ENCODE measurements at places on chromosomes 4 and X. TPM values are rescaled to one million over a fixed set of nuclear protein-coding genes. Genes with fewer than 3 reads are reported as not detected.

The P2RY10 gene
- total RNA-seq = not detected

The ARAP2 gene
- total RNA-seq = 1.4 TPM

The PROM1 gene
- 2.5 TPM for total RNA-seq

The C4orf50 gene
- not detected for total RNA-seq

- DNase-seq = no peak
- H3K36me3 ChIP-seq = no peaks in the 10 kb centered on the region
- H3K27ac ChIP-seq = no peak overlapping the region
- H3K4me3 ChIP-seq = no peak overlapping the region
- no peaks in the 10 kb centered on the region for H3K4me1 ChIP-seq
These were observed 1293.6 kb upstream of the TENM3 start for GRCh38 chr4:180949424-180950213.

DNA sequence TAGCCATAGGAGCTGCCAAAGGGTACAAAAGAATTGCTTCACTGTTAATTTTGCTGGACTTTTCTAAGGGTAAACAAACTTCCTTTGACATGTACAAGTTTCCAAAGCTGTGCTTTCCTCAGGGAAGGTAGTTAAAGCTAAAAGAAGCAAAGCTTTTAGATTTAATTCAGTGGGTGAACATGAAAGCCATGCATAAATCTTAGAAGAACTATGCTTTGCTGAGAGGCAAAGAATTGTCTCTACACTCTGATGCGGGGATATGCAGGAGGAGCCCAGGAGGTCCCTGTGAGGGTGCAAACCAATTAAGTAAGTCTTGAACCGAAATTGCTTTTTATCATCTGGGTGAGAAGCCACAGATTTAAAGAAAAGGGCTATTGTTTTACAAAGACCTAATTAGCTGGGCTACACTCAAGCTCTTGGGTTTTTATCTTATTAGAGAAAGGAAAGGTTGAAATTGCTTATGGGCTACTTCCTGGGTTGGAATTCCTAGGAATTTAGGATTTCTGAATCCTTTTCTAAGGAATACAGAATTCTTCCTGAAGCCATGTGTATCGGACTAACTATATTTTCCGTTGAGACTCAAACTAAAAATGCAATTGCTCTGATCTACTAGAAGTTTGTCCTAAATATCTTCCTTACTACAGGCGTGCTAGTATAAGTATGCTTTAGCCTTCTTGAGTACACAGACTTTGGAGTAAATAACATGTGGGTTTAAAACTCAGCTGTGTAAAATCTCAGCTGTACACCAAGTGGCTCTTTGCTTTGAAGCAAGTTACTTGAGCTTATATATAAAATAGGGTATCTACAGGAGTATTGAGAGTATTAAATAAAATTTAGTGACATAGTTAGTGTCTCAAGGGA is 188.4 kb upstream of the ANK2 start:
- no peak overlapping the region for H3K4me3 ChIP-seq
- H3K27ac ChIP-seq = no peak overlapping the region
- no peaks in the 10 kb centered on the region for H3K36me3 ChIP-seq
- no peak for DNase-seq
- no peaks in the 10 kb centered on the region for H3K4me1 ChIP-seq

- H3K4me3 ChIP-seq = no peak overlapping the region
- no peak overlapping the region for H3K27ac ChIP-seq
- peak; percentile 16 for DNase-seq
- H3K36me3 ChIP-seq = no peaks in the 10 kb centered on the region
- H3K27me3 ChIP-seq = no peaks in the 10 kb centered on the region
These were observed 187.7 kb upstream of the NUDT10 start for GRCh38 chrX:51144828-51145442.

DNA sequence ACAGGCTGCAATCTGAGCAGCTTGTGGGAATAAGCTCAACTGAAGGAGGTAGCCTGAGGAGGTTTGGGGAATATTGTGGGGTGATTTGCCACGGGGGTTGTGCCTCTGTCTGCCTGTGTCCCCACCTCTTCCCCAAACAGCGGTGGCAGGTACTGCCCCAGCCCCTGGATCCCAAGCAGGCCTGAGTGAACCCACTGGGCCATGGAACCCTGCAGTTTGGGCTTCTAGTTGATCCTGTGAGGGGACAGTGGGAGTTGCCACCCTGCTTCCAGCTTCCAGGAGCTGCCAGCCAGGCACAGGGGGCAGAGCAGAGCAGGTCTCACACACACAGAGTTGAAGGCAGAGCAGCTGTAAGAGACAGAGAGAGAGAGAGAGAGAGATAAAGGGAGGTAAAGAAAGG is 97.4 kb downstream of the PJA1 start:
- no peaks in the 10 kb centered on the region for H3K36me3 ChIP-seq
- H3K4me3 ChIP-seq = no peak overlapping the region
- no peaks in the 10 kb centered on the region for H3K4me1 ChIP-seq
- no peaks in the 10 kb centered on the region for H3K27me3 ChIP-seq
- H3K27ac ChIP-seq = no peak overlapping the region

DNA sequence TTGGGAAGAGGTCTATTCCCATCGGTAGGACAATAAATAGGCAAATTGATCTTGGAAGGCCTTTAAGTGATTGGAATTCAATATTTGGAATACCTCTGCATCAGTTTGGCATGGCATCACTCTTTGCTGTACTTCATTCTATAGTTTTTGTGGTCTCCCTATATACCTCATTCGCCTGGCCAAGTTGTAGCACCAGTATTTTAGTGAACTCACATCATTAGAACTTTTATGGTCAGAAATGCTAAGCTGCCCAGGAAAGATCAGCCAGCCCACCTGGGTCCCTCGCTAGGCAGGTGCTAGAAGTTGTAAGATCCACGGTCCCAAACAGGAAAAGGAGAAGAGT is 40.3 kb downstream of the ZCCHC13 start:
- no peaks in the 10 kb centered on the region for H3K4me1 ChIP-seq
- H3K36me3 ChIP-seq = no peaks in the 10 kb centered on the region
- H3K27ac ChIP-seq = no peak overlapping the region
- no peaks in the 10 kb centered on the region for H3K27me3 ChIP-seq

- H3K36me3 ChIP-seq = peaks cover 5% of the 10 kb centered on the region
- no peak overlapping the region for H3K27ac ChIP-seq
- peak; percentile 4 for DNase-seq
These were observed 29.5 kb downstream of the TAPT1 start for GRCh38 chr4:16196482-16197393.

DNA sequence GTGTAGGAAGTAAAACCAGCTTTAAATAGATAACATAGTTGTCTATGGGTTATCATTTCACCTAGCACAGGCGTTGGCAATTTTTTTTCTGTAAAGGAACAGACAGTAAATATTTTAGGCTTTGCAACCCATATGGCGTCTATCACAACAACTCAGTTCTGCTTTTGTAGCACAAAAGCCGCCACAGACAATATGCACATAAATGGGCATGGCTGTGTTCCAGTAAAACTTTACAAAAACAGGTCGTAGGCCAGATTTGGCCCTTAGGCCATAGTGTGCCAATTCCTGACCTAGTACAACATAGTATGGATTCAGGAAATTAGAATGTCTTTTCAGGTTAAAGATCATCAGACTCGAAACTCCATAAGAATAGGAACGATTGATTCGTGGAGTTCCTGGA is 265.3 kb upstream of the GK2 start:
- H3K27ac ChIP-seq = no peak overlapping the region
- no peak overlapping the region for H3K4me3 ChIP-seq
- DNase-seq = no peak
- H3K27me3 ChIP-seq = no peaks in the 10 kb centered on the region
- H3K36me3 ChIP-seq = no peaks in the 10 kb centered on the region

DNA sequence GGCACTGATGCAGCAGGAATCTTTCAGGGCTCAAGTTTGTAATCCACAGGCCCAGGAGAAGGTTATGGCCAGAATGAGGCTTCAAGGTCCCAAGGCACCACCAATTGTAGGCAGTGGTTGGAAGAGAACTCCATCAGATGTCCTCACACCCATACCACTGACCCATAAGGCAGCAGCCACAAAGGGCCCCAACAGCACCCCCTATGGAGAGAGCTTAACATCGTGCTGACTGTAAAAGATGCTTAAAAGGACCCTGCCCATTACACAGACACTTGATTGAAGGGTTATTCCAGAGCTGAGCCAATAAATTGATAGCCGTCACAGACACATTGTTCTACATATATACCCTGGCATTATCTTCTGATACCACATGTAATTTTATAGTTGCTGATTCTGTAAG is 113.7 kb downstream of the SOWAHB start:
- H3K36me3 ChIP-seq = no peaks in the 10 kb centered on the region
- H3K27me3 ChIP-seq = no peaks in the 10 kb centered on the region
- no peak overlapping the region for H3K27ac ChIP-seq
- no peak for DNase-seq
- H3K4me3 ChIP-seq = no peak overlapping the region
- H3K4me1 ChIP-seq = peaks cover 24% of the 10 kb centered on the region

DNA sequence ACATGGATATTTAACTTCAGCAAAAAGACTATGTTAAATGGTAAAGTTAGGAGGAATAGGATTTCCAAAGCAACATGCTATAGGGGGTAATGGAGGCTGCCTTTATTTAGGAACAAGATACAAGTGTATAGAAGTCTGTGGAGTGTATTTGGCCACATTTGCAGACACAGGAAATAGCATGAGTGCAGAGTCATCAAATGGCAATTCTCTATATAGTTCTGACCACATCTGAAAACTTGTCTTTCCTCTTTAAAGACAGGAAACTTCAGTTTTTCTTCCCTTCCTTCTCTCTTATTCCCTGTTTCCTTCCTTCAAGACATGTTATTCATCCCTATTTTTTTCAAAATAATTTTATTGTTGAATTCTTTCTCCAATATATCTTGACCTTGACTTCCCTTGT is 119.3 kb upstream of the PITX2 start:
- H3K4me3 ChIP-seq = no peak overlapping the region
- no peak overlapping the region for H3K27ac ChIP-seq
- no peaks in the 10 kb centered on the region for H3K27me3 ChIP-seq
- no peaks in the 10 kb centered on the region for H3K36me3 ChIP-seq
- H3K4me1 ChIP-seq = no peaks in the 10 kb centered on the region

GRCh38 chr4:78155616-78156105 is 98.5 kb downstream of the FRAS1 start:
- H3K4me3 ChIP-seq = no peak overlapping the region
- peak overlapping the region; percentile 75 for H3K27ac ChIP-seq
- DNase-seq = peak; percentile 88
- H3K4me1 ChIP-seq = peaks cover 67% of the 10 kb centered on the region

DNA sequence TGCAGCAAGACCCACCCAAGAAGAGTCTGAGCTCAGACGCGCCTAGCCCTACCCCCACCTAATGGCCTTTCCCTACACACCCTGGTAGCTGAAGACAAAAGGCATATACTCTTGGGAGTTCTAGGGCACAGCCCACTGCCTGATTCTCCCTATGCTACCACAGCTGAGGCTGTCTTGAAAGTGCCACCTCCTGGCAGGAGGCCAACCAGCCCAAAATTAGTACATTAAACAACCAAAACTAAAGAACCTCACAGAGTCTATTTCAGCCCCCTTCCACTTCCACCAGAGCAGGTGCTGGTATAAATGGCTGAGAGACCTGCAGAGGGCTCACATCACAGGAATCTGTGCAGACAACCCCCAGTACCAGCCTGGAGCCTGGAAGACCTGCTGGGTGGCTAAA is 119.1 kb downstream of the HMGN5 start:
- H3K27ac ChIP-seq = no peak overlapping the region
- no peak for DNase-seq
- no peaks in the 10 kb centered on the region for H3K36me3 ChIP-seq
- no peaks in the 10 kb centered on the region for H3K4me1 ChIP-seq
- H3K4me3 ChIP-seq = no peak overlapping the region
- no peaks in the 10 kb centered on the region for H3K27me3 ChIP-seq

DNA sequence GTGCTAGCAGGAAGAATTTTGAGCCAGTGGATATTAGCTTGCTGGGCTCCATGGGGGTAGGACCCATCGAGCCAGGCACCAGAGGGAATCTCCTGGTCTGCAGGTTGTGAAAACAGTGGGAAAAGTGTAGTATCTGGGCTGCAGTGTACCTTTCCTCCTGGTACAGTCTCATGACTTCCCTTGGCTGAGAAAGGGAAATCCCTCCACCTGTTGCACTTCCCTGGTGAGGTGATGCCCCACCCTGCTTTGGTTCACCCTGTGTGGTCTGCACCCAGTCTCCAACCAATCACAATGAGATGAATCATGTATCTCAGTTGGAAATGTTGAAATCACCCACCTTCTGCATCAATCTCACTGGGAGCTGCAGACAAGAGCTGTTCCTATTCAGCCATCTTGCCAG is 341.4 kb upstream of the IRS4 start:
- H3K27ac ChIP-seq = no peak overlapping the region
- H3K4me1 ChIP-seq = no peaks in the 10 kb centered on the region
- H3K36me3 ChIP-seq = no peaks in the 10 kb centered on the region
- H3K27me3 ChIP-seq = no peaks in the 10 kb centered on the region
- DNase-seq = no peak

DNA sequence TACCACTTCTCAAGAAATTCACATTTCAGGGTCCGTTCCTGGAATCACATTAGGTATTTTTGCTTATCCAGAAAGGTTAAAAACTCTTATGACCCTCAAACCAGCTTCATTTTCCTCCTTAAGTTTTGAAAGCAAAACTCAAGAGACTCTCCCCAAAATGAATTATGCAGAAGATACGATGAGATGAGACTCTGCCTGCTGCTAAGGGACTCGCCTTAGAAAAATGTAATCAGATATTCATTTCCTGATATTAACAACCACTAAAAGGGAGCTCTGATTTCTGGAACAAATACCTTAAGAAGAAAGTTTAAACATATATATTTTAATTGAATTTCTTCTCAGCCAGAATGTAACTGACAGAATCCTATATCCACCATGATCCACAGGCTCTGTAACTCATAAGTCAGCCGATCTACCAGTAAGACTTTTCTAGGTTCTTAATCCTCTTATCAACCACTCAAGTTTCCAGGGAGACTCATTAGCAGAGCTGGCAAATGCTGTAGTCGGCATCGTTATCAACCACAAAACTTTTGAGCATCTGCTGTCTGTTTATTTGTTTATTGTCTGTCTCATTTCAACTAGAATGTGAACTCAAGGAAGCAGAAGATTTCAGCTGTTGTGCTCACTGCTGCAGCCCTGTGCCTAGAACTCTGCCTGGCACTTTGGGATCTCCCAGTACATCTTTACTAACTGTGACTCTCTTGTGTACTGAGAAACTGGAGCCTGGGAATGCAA is 112.5 kb downstream of the LDB2 start:
- no peaks in the 10 kb centered on the region for H3K4me1 ChIP-seq
- no peaks in the 10 kb centered on the region for H3K36me3 ChIP-seq
- H3K4me3 ChIP-seq = no peak overlapping the region
- H3K27me3 ChIP-seq = no peaks in the 10 kb centered on the region
- no peak for DNase-seq

GRCh38 chr4:153594210-153594609 is 89.9 kb upstream of the TLR2 start:
- 0 out of 3 replicates have a peak, but pooled peaks cover 5% of the 10 kb centered on the region for H3K36me3 ChIP-seq
- H3K4me3 ChIP-seq = no peak overlapping the region
- no peaks in the 10 kb centered on the region for H3K27me3 ChIP-seq

GRCh38 chrX:136395271-136395670 is 92.5 kb upstream of the BRS3 start:
- no peak overlapping the region for H3K27ac ChIP-seq
- no peaks in the 10 kb centered on the region for H3K27me3 ChIP-seq
- H3K4me3 ChIP-seq = no peak overlapping the region
- H3K4me1 ChIP-seq = no peaks in the 10 kb centered on the region
- no peaks in the 10 kb centered on the region for H3K36me3 ChIP-seq
